Amniotic epithelial cell (primary cell): ENCODE measurements at places on chromosomes 7 and 10.

GRCh38 chr10:119341459-119342301, 134.3 kb downstream of the GRK5 start:
- DNase-seq = peak; percentile 98

- DNase-seq = no peak
Observed at GRCh38 chr10:22374489-22375126, 29.3 kb downstream of the SPAG6 start.

DNA sequence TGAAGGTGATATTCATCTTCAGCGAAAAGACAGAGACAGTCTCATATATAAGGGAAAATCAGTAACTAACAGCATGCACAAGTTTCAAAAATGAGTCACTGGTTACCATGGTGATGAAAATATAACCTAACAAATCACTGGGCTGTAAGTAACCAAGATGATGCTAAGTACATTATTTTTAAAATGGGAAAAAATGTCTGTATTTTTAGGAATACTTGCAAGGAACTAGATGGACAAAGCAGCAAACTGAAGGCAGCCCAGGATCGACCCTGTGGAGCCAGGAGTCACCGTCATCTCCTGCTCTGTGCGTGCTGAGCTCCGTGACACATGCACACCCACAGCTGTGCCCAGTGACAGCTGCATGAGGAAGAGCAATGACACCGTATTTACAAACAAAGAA, 137.3 kb downstream of the ELMO1 start:
- DNase-seq = peak; percentile 1

DNA sequence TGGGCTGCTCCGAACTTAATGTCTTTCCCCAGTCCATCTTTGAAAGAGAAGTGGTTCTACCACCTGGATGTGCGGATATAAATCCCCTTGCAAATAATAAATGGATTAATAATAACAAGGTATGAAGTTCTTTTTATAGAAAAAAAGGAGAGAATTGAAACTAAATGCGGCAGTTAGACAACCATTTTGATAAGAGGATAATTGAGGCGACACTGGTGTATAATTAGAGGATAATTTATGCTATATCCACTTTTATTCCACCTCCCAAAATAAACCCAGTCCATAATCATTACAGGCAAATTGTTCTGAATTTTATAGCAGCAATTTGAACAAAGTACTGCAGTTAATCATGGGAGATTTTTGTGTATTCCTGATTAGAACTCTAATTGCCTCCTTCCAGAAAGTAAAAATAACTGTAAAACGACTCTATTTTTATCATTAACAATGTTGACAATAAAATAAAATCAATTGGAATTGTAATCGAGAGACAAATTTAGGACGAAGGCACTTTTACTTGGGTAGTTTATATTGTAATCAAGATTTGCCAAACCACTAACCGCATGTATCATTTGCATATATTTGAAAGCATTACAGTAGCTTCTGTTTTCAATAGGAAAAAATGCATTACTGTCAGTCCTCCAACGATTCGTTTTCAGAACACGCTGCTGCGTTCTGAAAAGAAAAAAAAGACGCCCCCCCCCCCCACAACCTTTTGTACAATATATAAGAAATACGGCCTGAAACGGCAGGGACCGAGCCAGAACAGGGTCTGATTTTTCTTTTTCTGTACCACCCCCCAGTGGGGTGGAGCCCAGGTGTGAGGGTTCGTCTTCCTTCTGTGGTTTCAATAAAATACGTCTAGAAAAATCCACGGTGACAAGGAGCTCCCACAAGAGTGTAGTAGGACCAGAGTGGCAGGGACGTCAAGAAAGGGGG, 838 bp upstream of the DLX6 start:
- DNase-seq = no peak

GRCh38 chr7:64101943-64102655, 56.9 kb downstream of the ZNF727 start:
- no peak for DNase-seq

DNA sequence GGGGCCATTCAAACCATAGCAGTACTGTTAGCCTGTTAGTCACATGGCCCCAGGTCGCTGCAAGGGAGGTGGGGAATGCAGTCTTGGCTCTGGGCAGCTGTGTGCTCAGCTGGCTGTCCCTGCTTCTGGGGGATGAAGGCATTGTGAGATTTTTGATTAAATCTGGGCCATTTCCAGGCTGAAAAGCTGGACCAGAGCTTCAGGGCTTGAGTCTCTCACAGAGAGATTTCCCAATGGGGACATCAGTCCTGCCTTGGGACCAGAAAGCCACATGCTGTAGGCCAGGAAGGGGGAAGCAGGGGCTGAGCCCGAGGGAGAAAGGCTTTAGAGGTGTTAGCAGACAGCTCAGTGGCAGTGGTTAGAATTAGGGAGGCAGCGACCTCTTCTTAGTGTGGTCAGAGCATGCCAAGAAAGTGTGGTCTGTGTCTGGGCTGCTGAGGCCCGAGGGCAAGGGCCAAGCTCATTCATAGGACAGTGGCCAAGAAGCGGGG, 33.6 kb downstream of the PALD1 start:
- no peak for DNase-seq

DNA sequence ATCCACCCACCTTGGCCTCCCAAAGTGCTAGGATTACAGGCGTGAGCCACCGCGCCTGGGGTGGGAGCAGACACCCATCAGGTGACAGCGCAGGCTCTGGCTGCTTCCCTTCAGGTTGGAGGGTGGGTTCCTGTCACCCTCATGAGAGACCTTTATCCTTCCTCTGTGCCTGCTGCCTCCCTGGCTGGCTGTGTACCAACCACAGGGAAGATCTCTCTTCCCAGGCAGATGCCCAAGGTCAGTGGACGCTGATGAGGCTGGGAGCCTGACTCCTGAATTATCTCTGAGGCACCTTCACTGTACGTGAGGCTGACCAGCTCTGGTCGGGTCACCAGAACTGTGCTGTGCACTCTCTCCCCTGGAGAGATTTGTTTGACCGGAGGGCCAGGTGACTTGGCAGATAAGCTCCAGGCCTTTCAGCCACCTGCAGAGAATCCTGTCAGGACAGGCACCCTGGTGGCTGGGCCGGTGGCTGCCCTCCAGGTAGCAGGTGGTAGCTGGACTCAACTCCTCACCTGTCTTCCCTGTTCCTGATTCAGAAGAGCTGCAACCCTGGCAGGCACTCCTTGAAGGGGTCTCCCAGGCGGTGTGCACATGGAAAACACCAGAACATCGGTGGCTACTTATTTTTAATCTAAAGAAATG, 251.9 kb downstream of the GLRX3 start:
- no peak for DNase-seq

DNA sequence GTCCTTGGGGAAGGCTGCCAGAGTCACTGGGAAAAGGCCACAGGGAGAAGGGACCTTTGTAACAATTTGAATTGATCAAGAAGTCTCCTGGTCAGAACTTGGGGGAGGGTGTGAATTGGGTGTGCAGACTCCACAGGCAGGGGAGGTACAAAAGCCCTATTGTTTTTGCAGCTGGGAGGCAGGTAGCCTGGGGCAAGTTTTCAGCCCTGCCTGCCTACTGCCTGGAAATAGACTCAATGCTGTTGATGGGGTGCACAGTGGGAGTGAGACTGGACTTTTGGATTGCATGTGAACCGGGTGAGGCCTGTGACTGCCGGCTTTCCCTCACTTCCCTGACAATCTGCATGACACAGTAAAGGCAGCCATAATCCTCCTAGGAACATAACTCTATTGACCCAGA, 947.0 kb downstream of the REEP3 start:
- no peak for DNase-seq

DNA sequence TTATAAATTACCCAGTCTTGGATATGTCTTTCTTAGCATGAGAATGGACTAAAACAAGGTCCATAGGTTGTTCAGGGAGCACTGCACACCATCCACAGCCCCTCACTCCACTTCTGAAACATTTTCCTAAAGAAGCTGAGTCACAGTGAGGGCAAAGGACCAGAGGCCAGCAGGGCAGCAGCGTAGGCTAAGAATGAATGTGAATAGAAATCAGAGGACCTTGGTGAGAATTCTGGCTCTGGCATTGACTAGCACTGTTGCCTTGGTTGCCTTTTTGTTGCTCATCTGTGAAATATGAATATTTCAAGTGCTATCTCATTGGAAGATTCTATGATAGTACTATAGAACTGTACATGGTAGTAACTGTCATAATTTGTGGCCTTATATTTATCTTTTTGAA, 41.7 kb upstream of the TOMM7 start:
- peak; percentile 21 for DNase-seq

- no peak for DNase-seq
Observed at GRCh38 chr7:148261996-148262688, 328.4 kb upstream of the C7orf33 start.

DNA sequence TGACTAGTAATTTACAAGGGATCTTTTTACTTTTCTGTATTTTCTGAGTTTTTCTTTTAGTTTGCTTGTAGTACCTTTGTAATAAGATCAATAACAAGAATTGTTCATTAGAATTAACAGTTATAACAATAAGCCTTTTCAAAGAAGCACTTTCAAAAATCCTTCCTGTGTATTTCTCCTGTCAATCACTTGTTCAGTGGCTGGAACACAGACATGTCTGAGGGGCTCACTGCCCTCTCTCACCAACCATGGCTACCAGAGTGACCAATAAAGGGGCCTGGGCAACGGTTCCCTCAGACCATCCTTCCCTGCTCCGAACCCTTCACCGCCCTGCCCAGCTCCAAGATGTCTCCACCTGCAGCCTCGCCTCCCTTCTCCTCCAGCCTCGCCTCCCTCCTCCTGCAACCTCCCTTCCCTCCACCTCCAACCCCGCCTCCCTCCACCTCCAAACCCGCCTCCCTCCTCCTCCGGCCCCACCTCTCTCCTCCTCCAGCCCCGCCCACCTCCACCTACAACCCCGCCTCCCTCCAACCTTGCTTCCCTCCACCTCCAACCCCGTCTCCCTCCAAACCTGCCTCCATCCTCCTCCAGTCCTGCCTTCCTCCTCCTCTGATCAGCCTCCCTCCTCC, 353.4 kb downstream of the TNS3 start:
- DNase-seq = no peak

DNA sequence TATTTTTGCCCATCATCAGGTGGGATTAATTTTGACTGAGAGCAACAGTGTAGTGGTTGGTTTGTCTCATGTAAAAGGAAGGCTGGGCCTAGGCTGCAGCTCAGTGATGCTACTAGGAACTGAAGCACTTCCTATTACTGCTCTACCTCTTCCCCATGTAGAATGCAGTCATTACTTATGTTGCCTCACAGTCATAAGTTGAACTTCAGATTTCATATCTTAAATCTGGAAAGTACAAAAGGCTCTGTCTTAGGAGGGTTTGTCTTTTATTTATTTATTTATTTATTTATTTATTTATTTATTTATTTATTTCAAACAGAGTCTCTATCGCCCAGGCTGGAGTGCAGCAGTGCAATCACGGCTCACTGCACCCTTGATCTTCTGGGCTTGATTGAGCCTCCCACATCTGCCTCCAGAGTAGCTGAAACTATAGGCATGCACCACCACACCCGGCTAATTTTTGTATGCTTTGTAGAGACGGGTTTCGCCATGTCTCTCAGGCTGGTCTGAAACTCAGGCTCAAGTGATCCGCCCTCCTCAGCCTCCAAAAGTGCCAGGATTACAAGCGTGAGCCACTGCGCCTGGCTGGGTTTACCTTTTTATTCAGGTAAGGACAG, 721.7 kb upstream of the GALNT17 start:
- no peak for DNase-seq

- no peak for DNase-seq
Observed at GRCh38 chr7:158317238-158318205, 270.1 kb downstream of the PTPRN2 start.

DNA sequence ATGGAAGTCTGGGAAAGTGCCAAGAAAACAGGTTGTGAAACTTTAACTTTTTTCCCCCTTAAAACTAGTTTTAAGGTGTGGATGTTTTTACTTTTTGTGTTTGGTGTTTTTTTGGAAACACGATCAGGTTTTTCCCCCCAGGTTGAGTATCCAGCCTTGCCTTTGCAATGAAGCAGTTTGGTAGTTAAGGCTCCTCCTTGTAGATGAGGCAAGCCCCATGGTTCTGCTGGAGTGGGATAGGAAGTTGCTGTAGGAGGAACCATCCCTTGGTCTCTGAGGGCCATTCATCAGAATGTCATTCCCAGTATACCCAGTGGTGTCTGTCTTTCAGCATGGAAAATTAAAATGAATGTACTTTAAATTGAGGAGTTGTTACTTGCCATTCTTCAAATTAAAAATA, 2.7 kb downstream of the CUL1 start:
- peak; percentile 69 for DNase-seq
